ENCODE measurements at places on chromosomes 11 and 22.
A peak's percentile ranks its signal among the peaks of the same experiment; 100 is the strongest.

- DNase-seq: peak; percentile 88
These were observed at the start of gene ZFTA for GRCh38 chr11:63768237-63769041. Gene ZFTA (minus strand): TSS chr11:63768775. CDS start chr11:63768622, 153 bp downstream.

DNA sequence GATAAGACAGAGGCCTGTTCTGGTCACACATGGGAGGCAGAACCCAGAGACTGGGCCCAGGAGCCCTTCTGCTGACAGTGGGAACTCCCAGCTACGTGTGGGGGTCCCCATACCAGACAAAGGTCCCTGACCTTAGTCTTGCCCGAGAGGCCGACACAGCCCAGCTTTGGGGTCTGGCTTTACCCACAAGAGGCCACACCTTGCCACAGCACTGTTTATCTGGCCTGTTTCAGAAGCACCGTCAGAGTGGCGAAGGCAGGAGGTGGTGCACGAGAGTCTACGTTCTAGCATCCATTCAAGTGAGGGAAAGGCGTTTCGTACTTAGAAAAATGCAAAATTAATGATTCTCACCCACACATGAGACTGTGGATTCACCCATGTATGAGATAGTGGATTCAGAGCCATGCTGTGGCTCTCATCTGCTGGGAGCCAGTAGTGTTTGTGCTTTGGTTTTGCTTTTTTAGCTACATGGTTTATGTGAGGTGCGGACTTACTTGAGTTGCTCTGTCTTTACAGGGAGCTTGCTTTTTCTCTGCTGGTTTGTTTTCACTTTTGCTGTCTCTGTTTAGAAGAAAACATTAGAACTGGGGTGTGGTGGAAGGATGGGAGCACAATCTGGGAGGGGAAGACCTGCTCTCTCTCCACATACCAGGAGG lies 56.6 kb upstream of the PRODH start:
- no peak for DNase-seq

- no peak for DNase-seq
These were observed 10.0 kb upstream of the TRIM29 start for GRCh38 chr11:120147950-120148270.

DNA sequence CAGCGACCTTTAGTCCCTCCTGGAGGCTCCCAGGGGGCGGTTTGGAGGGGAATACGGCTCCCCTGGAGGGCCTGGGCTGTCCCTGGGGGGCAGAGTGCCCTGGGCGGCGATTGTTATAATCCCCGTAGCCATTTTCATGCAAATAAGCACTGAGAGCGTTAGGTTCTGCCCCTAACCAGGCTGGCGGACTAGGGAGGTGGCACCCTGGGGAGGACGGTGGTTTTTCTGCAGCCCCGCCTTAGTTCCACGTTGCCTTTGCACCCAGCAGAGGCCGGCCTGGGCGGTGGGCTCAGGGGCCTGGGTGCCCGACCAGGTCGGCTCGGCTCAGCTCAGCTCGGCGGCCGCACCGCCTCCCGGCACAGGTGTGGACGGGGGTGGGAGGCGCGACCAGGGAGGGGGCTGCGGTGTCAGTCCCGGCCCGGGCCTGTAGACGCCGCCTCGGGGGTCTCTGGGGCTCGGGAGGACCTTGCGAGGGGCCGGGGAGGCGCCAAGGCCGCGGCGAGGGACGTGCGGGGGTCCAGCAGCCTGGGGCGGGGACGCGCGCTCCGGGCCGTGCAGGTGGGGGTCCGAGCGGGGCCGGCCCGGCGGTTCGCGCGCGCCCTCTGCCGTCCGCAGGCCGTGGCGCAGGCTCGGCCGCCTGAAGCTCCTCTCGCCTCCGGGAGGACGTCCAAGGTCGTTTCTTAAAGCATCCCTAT lies 2.3 kb upstream of the DUSP8 start:
- DNase-seq: peak; percentile 81

DNA sequence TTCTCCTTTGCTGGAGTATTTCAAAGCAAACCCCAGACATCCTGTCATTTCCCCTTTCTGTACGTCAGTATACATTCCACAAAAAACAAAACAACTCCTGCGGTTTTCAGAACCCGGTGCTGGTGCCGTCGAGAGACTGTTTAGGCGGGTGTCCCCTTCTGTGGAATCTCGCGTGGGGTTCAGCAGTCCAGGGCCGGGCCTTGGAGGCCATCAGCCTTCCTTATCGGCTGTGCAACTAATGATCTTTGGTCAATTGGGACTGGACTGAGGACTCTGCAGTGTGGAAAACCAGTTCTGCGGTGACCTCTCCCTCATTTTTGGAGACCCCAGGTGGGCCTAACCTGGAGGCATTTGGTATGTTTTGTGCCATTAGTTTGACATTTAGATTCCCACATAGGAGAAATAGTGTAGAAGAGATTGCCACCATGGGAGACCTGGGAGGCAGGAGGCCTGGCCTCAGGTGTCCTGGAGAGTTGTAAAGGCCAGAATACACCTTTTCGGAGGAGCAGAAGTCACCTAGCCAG lies 84.4 kb downstream of the TBC1D22A start:
- no peak for DNase-seq

- DNase-seq: no peak
These were observed at the start of gene OR52B6 for GRCh38 chr11:5580577-5580976. Gene OR52B6 (plus strand): TSS chr11:5580877. CDS start chr11:5580877, 0 bp downstream.

DNA sequence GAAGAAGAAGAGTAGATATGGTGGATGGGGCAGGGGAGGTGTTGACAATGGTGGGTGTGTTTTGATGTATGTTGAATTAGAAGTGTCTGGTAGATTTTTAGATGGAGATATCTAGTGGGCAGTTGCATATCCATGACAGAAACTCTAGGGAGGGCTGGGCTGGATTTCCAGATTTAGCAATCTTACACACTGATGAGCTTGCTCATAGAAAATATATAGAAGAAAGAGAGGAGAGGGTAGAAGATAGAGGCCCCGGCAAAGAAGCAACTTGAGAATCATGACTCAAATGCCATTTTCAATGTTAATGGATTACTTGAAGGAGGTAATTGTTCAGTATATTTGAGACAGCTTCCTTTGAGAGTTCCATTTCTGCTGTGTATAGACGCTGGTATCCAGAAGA lies 8.2 kb downstream of the REXO2 start:
- no peak for DNase-seq

Measured in small intestine (tissue), 16 donors.